ENCODE measurements at places on chromosomes 1 and 21.

- no peak for DNase-seq
These were observed 72.5 kb downstream of the RUNX3 start for GRCh38 chr1:24857507-24858133.

- no peak for DNase-seq
These were observed 228.9 kb upstream of the ADGRL4 start for GRCh38 chr1:79235301-79236002.

DNA sequence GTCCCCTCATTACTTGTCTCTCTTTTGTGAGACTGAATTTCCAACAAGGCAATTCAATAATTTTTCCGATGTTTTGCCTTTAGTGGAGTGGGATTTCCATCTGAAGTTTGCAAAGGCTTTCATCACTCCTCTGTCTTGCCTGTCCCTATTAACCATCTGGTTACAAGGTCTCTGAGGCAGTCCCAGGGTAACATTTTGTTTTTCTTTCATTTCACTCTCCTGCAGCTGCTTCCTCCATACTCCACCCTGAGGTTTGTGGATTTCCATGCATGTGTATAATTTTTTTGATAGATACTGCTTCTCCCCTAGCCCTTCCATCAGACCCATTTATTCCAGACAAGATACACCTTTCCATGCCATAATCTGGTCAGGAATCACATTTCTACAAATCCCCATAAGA, 366.8 kb downstream of the PTBP2 start:
- DNase-seq = peak; percentile 36

DNA sequence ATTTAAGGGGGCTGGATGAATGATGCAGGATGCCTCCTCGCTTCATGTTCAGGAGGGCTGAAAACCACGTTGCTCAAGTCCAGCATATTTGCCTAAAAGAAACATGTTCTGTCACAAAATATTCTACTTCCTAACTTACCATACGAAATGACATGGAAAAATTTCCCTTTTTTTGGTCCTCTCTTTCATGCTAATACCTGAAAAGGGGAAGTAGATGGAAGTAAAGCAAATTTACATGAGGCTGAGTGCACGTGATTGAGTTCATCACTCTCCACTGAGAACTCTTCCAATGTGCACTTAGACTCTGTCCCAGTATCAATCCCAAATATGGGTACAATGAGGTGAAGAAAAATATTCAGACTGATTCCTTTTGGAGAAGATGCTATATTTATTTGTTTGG, 23.0 kb downstream of the XCL2 start:
- no peak for DNase-seq

GRCh38 chr1:184866991-184867788, 107.1 kb downstream of the NIBAN1 start:
- no peak for DNase-seq

DNA sequence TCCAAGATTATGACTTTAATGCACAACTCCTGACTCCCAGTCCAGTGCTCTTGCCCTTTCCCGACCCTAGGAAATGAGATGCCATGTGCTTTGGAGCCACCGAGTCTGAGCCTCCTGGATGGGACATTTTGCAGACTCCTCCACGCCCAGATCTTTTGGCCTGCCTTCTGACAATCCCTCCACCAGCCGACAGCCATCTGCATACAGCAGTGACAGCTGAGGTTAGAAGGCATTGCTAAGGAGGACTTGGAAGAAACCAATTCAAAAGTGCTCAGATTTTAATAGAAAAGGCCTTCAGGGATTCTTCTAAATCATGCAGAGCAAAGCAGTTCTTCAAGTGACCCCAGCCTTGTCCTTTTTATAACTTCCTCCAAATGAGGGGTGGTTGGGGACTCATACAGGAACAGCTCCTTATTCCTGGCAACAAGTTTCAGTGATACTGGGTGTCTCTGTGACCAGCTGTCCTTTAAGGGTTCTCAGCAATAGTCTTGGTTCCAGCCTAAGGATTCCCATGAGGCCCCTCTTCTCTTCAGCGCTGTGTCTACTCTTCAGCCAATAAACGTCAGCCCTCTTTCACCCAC, 369.3 kb downstream of the PBX1 start:
- DNase-seq = no peak

DNA sequence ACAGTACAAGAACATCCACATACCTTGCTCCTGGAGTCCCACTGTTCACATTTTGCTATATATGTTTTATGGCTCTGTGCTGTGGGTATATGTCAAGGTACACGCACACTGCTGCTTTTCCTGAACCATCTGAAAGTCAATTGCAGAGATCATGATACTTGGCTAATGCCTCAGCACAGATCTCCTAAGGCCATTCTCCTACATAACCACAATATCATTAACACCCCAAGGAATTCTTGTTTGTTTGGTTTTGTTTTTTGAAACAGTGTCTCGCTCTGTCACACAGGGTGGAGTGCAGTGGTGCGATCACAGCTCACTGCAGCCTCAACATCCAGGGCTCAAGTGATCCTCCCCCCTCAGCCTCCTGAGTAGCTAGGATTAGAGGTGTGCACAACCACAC, 16.0 kb downstream of the CTNNBIP1 start:
- DNase-seq = no peak

- no peak for DNase-seq
These were observed 92.6 kb downstream of the ST3GAL3 start for GRCh38 chr1:43799656-43800635.

- DNase-seq = no peak
These were observed 28.2 kb upstream of the LGALS8 start for GRCh38 chr1:236495467-236496112.

DNA sequence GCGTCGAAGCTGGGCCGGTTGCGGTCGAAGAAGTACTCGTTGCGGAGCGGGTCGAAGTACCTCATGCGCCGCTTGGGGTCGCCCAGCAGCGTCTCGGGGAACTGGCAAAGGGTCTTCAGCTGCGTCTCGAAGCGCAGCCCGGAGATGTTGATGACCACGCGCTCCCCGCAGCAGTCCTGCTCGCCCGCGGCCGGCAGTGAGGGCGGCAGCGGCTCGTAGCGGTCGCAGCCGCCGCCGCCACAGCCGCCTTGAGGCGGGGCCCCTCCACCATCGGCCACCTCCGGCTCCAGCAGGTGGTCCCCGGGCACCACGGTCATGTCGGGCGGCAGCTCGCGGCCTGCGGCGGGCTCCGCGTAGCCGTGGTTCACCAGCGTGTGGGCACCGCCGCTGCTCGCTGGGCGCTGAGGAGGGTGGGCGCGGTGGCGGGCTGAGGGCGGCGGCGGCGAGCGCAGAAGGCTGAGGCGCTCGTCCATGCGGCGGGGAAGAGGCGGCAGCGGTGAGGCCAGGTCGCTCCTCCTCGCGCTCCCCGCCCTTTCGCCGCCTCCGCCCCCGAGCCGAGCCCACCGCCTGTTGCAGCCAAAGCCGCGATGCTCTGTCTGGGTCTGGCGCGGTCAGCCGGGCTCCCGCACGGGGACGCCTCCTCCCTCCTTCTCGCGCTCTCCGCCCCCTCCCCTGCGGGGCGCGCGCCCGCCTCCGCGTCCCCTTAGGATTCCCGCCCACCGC, at the start of gene KCNA3:
Gene KCNA3, minus strand, starts transcription at position 604 of the 723 bp plus-strand sequence. Its CDS starts 131 bp downstream, at position 473.
- DNase-seq = no peak

- DNase-seq = no peak
These were observed 17.2 kb upstream of the BEND5 start for GRCh38 chr1:48793863-48794262.

DNA sequence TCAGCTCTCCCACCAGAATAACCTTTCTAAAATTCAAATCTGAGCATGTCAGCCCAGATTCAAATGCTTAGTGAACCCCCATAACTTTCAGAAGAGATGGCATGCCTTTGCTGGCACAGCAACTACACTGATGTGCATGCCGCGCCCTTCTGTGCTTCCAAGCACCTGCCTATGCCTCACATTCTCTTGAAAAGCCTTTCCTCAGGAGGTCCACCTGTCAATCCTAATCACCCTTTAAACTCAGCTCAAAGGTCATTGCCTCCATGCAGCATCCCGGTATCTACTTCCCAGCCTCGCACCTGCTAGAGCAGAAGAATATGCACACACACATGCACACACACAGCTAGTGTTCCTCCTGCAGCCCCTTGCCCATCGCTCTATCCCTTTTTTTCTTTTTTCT, 5.2 kb upstream of the S100A2 start:
- DNase-seq = no peak

GRCh38 chr1:179251675-179252074, 22.2 kb upstream of the ABL2 start:
- DNase-seq = no peak

DNA sequence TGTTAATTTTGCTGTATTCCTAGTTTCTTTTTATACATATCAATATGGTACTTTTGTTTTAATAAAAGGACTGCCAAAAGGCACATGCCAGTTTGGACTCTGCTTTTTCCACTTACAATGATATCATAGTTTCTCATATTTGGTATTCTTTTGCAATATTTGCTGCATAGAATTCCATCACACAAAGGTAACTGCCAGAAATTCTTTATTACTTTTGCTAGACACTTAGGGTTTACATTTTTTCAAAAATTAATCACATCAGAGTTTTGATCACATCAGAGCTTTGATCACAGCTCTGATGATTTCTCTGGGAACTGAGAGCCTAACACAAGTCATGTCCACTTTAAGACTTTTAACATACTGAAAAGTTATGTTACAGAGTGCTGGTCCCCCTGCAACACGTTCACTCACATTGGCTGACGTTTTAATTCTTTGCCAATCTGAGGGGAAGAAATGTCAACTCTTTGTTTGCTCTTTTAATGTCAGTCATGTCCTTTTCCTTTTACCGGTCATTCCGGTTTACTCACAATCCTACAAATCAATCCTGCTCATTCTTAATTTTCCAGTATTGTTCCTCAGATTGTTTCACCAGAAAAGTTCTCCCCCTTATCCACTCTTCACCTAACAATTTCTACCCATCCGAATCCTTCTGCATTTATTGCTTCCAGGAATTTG, 1.1 kb upstream of the CD46 start:
- no peak for DNase-seq

- DNase-seq = no peak
These were observed 40.8 kb upstream of the TINAGL1 start for GRCh38 chr1:31535561-31535960.

DNA sequence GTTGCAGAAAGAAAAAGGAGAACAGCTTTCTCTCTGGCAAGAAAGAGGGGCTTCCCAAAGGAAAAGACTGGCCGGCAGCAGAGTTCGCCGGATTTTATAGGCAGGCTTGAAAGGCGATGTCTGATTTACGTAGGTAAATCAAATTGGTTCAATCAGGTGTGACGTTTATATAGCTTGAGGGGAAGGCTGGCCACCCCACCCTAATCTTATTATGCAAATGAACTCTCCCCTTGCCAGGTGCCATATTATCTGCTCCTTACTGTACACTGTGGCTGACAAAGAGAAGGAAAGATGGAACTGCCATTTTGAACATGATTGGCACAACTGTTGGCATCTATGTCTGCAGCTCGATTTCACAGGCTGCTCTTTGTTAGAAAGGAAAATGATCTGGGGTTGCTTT, 16.8 kb upstream of the INTS3 start:
- no peak for DNase-seq

GRCh38 chr1:40313329-40313957, 3.6 kb downstream of the COL9A2 start:
- DNase-seq = no peak

GRCh38 chr1:162996261-162996660, 72.9 kb upstream of the RGS4 start:
- DNase-seq = no peak

- DNase-seq = no peak
These were observed 90.7 kb upstream of the WLS start for GRCh38 chr1:68322837-68323687.

- no peak for DNase-seq
These were observed 38.3 kb downstream of the PTGFRN start for GRCh38 chr1:116948046-116948445.

DNA sequence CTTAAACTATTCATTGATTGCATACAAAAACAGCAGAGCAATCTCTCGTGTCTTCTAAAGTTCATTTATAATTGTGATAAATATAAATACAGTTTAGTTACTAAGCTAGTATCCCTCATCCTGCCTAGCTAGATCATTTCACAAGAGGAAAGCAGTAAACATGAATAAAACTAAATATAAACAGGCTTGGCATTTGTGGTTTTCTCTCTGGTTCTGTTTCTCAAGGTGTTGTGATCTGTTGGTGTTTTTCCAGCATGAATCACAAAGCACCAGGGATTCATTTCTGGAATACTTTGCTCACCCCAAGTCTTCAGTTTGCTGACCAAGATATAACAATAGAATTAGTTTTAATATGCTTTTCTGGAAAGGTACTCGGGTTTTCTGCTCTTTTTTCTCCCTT, 32.7 kb upstream of the GLIS1 start:
- DNase-seq = no peak

GRCh38 chr1:15218287-15219279, 28.4 kb upstream of the FHAD1 start:
- DNase-seq = no peak

- DNase-seq = no peak
These were observed 176.6 kb downstream of the GRIK3 start for GRCh38 chr1:36857754-36858153.

Measured in bone marrow (tissue), 2 donors.